Transverse colon (tissue), 4 donors: ENCODE measurements at places on chromosomes 5 and 9.

DNA sequence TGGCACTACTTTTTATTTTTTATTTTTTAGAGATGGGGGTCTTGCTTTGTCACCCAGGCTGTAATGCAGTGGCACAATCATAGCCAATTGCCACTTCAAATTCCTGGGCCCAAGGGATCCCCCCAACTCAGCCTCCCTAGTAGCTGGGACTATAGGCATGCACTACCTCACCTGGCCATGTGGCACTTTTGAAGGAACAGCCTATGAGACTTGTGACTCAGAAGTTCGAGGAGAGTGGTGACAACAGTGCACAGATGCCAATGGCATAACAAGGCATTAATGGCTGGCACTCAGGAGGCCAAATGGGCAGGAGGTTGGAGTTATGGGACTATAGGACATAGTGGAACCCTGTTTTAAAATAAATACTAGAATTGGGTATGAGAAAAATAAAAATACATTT is 33.7 kb downstream of the ANKRD31 start:
- no peak for DNase-seq

- peak; percentile 11 for DNase-seq
Measured at GRCh38 chr9:82570226-82570625, 492.7 kb downstream of the RASEF start.

DNA sequence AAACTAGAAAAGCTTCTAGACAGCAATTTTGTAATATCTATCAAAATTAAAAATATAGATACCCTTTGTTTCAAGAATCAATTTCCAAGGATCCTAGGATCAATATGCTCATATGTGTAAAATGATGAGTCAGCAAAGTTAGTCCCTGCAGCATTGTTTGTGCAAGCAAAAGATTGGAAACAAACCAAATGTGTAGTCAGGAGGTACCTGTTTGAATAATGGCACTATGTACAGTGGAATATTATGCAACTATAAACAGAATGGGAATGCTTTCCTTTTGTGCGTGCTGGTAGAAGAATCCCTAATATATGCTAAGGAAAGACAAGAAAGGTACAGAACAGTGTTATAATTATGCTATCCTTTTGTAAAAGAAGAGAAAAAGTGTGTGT is 58.5 kb upstream of the PJA2 start:
- DNase-seq, result no peak

- DNase-seq, result no peak
Measured at GRCh38 chr9:106218427-106218826, 524.1 kb downstream of the TMEM38B start.

DNA sequence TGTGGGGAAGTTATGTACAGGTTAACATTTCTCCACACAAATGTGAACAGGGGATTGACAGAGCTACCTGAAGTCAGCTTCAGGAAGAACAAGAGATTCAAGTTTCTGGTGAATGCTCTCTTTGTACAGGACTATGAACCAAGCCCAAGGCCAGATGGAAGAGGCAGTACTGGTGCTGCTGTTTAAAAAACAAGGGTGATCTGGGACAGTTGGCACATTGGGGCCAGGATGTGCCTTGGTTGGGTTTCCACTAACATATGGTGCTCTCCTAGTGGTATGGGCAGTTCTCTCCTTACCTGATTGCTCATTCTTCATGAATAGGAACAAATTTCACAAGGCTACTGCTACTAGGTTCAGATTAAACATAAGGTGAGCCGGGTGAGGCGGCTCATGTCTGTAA is 40.0 kb downstream of the MTMR12 start:
- no peak for DNase-seq
